ENCODE measurements at places on chromosomes 12 and 14.

- DNase-seq = no peak
These were observed 79.6 kb downstream of the NCOR2 start for GRCh38 chr12:124487834-124488165.

GRCh38 chr14:103112400-103113243 lies 10.6 kb upstream of the TNFAIP2 start:
- no peak for DNase-seq

GRCh38 chr12:11014234-11014633 lies 8.2 kb downstream of the TAS2R19 start:
- DNase-seq = no peak

GRCh38 chr12:130398100-130398848 lies 60.6 kb downstream of the PIWIL1 start:
- DNase-seq = no peak

DNA sequence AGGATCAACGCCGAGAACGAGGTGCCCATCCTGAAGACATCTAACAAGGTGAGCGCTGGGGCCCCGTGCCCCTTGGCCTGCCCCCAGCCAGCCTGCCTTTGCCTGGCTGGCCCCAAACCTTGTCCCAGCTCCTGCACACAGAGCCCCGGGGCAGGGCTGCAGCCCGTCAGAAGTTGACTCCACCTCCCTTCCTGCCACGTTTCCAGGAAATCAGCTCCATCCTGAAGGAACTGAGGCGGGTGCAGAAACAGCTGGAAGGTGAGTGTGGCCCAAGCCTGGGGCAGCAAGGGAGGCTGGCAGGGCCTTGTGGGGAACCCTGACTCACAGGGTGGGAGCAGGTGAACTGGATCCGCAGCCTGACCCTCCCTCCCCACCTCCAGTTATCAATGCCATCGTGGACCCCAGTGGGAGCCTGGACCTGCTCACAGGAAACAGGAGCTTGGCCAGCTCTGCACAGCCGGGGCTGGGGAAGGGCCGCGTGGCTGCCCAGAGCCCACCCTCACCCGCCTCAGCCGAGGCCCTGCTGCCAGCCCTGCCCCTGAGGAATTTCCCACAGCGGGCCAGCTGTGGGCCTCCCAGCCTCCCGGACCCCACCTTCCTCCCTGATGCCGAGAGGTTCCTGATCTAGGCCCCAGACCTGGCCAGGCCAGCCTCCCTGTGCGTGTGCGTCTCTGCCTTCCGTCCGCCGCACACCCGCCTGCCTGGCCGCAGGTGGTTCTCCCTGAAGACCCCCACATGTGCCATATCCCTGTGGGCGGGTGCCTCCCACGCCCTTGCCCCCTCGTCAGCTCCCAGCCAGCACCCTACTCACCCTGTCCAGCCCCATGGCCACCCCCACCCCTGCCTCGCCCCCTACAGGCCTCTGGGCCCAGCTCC lies 29.5 kb downstream of the CEP170B start:
- DNase-seq = no peak

DNA sequence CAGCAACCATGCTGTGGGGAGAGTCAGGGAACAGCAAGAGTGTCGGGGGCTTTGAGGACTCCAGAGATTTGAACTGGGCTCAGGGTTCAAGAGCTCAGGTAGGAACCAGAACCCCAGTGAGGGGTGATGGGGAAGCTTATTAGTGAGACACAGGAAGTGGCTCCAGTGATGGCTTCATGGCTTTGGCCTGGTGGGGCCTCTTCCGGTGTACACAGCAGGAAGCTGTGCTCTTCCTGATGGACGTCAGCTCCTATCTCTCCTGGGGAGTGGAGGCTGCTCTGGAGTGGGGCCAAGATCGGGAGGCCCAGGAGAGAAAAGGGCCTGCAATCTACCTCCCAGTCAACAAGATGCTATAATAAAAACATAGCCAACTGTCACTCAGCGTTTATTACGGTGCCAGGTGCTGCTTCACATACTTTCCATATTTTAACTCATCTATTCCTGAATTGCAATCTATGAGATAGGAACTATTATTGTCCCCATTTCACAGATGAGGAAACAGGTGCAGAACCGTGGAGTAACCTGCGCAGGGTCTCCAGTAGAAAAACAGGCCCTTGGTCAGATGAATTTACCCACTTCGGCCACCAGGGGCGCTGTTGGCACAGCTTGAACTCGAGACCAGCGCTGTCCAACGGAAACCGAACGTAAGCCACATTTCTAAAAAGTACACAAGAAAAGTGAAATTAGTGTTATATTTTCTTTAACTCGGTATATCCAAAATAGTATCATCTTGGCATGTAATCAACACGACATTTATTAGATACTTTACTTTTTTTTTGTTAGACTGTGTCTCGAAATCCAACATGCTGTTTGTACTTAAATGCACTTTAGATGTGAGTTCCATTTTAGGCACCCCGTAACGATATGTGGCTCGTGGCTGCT lies 63.6 kb upstream of the DLK1 start:
- peak; percentile 52 for DNase-seq

GRCh38 chr14:55077170-55078151 lies 26.0 kb downstream of the MAPK1IP1L start:
- DNase-seq = no peak

- peak; percentile 71 for DNase-seq
These were observed 11.5 kb downstream of the AK7 start for GRCh38 chr14:96403409-96403808.

GRCh38 chr12:5022025-5022424 lies 21.7 kb upstream of the KCNA5 start:
- no peak for DNase-seq

- DNase-seq = no peak
These were observed 121.9 kb downstream of the RFLNA start for GRCh38 chr12:124416516-124417395.

GRCh38 chr14:98197933-98198332 lies 1074.1 kb downstream of the BCL11B start:
- DNase-seq = no peak

GRCh38 chr12:112973011-112973735 lies 5.1 kb upstream of the OAS2 start:
- DNase-seq = no peak

DNA sequence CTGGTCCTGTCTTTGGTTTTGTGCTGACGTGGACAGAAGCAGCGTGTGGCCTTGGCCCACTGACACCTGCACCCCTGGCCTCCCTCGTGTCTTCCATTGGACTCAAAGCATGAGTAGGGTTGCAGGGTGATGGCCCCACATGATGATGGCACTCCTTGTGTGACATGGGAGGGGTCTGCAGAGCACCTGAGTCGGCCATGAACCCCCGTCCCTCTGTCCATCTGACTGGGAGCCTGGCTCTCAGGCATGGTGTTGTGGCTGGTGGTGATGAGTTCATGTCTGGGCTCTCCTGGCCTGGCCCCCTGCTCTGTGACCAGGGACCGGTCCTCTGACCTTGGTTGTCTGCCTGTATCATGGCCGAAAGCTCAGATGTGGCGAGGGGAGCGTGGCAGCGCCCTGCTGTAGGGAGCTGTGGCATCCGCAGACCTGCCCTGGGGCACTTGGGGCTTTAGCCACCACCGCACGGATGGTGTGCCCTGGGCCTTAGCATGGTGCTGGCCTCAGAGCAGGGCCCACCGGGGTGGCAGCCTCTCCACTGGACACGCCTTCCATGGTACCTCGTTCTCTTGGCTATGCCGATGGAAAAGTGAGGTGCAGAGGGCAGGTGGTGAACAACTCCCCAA lies 16.7 kb downstream of the ULK1 start:
- DNase-seq = no peak

GRCh38 chr14:53890611-53891101 lies 66.0 kb downstream of the BMP4 start:
- DNase-seq = peak; percentile 90

DNA sequence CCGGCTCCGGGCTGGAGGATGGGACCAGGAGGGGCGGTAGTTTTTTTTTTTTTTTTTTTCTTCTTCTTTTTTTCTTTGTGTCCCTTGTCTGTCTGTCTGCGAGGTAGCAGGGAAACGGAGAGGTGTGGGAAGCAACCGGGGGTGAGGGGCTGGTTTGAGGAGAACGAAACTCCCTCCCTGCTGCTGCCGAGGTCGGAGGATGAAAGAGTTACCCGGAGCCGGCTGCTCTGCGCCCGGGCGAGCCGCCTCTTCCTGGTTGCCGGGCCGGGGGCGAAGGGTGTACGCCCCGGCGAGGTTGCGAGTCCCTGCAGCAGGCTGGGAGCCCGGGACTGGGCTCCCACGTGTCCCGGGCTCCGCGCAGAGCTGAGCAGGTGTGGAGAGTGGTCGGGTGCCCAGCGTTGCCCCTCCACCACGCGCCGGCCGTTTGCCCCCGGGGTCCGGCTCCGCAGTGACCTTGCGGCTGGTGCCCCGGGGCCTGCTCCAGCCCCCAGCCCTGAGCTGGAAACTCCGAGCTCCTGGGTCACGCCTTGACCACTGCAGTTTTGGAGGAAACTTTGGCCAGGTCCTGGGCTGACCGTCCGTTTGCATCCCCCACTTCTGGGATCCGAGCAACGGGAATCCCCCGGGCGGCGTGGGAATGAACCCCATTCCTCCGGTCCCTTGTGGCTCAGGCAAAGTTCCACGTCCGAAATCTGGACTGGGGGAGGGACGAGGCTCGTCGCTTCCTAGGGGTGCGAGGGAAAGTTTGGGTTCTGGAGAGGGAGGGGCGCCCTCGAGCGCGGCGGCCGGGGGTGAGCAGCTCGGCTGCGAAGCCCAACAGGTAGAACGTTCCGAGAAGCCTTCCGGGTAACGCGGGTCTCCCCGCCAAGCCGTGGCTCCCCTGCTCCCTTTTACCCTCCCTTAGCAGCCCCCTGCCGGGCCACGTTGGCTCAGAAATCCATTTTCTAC lies 1.3 kb downstream of the CHST11 start:
- DNase-seq = no peak

DNA sequence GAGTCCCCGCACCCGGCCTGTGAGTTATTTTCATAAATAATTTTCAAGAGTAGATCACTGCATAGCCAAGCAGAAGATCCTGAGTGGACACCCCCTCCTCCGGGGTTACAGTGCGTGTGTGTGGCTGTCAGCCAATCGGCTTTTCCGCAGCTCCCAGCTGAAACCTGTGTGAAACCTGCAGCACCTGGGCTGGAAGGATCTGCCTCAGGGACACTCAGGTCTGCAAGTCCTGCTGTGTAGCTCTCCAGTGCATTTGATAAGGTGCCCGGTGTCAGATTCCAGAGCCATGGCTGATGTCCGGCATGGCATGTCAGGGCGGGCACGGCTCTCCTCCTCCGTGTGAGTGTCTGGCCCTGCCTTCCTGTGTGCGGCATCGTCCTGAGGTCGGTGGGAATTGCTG lies 124.8 kb downstream of the GLT1D1 start:
- no peak for DNase-seq

- no peak for DNase-seq
These were observed 22.1 kb upstream of the CEP83 start for GRCh38 chr12:94481734-94482133.

DNA sequence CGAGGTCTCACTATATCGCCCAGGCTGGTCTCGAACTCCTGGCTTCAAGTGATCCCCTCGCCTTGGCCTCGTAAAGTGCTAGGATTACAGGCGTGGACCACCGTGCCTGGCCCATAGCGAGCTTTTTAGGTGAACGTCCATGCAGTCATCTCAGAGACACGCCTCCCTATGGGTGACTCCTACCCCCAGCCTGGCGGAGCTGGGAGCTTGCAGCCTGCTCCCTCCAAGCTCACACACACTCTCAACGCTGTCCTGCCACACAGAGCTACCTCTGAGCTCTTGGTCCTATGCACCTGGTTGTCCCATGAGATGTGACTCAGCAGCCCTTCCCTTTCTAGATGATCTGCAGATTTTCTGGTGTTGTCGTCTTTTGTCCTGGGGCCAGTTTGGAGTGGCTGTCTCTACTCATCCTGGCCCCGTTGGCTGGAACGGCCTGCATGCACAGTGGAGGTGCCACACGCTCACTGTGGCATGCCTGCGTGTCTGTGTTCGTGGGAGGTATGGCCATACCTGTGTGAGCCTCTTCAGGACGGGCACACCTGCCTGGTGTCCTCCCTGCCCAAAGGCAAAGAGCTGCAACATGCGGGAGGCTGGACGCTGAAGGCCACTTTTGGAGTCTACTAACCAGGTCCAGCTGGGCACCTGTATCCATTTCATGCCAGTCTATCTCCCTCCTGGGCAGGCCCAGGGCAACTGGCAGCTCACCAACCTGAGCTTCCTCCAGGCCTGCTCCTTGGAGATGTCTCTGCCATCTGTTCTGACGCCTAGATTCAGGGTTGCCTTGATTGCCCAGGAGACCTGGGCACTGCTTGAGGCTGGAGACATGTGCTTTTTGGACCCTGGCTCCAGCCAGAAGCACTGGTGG lies 18.1 kb downstream of the CABP1 start:
- no peak for DNase-seq

DNA sequence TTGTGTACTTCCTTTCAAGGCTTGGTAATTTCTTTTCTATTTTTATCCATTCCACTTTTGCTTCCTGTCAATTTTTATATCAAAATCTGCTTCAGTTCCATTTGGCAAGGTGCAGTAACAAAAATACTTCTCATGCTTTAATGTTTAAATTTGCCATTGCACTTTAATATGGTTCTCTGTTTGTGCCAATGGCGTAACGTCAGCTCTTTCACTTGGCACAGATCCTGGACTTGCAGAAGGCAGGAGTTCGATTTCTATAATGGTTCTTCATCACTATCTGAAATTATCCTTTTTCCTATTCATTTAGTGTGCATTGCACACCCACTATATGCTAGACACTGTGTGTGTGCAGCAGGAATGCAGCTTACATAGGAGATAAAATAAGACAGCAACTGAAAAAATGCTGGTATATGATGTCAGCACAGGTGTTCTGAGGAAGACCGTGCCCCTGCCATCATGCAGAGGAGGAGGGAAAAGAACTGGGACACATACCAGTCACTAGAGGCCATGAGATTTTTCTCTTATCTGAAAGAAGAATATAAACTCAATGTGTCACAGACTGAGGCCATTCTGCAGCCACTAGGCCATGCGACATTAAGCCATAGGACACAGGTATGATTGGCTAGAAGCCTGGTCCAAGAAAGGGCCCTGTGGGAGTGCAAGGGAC lies 298.2 kb downstream of the RPAP3 start:
- DNase-seq = no peak

DNA sequence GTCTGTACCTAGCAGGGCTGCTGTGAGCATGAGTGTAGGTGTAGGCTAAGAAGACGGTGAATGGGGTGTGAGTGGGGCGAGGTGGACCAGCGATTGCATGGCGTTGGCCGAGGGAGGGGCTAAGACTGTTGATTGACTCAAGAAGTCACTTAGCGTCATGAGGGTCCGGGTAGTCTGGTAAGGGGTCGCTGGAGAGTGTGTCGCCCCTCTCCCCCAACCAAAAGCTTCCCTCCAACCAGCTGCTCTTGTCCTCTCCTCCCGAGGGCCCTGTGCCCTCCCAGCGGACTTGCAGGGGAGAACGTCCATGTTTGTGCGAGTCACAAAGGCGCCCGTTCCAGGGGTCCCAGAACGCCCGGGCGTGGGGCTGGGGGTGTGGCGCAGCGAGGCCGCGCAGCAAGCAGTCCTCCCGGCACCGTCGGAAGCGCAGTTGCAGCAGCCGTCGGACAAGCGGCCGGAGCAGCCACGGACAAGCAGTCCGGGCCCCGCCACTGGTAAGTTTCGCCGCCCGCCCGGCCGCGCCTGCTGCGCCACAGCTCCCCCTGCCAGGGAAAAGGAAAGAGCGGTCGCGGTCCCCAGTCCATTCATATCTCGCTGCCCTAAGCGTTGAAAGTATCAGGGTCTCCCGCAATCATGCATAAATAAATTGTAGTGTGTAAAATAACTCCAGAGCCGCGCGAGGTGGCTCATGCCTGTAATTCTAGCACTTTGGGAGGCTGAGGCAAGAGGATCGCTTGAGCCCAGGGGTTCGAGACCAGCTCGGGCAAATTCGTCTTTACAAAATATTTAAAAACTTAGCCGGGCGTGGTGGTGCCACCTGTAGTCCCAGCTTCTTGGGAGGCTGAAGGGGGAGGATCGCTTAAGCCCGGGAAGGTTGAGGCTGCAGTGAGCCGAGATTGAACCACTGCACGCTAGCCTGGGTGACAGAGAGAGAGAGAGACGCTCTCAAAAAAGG lies at the start of gene CCDC63:
Gene CCDC63 (plus strand): TSS at position 373 of the 952 bp plus-strand sequence. CDS start 5,968 bp downstream, outside the sequence.
- DNase-seq = no peak

- DNase-seq = no peak
These were observed 398.1 kb downstream of the ZFP36L1 start for GRCh38 chr14:68394764-68395143.
